H54 (cell line): ENCODE measurements at places on chromosomes 7 and 10.
A peak's percentile ranks its signal among the peaks of the same experiment; 100 is the strongest.

- DNase-seq = no peak
Measured at GRCh38 chr7:155962968-155963300, 150.7 kb upstream of the SHH start.

- DNase-seq = no peak
Measured at GRCh38 chr7:150914966-150915365, 62.6 kb downstream of the AOC1 start.

DNA sequence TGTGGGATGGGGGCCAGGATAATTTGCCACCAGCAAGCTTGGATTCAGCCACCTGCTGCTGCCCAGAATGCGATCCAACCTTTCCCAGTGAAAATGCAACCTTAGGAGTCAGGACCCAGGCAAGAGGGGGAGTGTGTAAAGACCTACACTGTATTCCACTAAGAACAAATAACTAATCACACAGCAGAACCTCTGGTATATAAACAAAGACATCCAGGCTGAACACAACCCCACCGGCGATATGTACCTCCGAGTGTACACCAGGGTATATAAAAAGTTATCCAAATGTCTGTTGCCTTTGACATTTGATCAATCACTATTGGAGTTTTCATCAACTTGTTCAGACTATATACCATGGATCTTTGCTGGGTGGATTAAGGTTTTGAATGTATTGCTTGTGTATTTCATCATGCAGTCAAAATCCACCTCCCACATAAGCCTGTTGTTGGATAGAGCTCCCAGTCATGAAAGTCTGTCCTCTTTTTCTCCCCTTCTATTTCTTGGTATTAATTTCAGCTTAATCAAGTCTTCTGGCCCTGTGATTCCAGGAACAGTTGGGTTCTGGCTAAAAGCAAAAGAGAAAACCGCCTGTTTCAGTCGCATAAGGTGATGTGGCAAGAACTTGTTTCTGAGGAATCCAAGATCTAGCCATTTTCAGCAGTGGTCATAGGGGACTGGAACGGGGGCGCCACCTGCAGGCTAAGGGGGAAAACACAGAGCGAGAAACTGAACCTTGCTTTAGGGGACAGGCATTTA lies 290.7 kb downstream of the CCDC3 start:
- DNase-seq = peak; percentile 37

DNA sequence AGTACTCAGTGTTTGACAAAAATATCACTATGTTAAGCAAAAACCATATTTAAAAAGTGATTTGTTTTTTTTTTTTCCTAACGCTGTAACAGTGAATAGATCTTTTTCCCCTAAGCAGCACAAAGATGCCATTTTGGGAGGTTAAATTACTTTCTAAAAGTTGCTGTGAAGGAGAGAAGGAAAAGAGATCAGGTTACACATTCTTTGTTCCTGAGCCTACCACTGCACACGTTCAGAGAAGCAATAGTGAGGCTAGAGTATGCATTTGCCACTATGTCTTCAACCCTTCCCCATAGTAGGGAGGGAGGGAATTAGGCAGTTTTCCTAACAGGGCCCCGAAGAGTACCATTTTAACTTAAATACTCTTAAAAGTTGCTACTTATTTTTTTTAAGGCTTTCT lies 38.9 kb downstream of the BMPR1A start:
- peak; percentile 59 for DNase-seq

DNA sequence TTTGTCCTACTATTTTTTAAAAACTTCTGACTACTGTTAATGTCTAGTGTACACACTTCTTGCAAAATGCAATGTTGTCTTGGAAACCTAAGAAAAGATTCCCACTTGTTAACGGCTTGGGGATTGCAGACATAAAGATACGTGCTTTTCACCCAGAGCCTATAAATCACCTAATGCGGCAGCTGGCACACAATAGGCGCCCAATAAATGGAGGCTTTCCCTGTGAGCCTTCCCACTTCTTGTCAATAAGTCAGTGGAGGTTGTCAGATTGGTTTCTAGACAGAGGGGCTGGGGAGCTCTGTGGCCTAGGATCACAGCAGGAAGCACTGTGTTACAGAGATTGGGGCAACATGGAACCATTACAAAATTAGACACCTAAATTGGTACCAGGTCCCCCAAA lies 74.7 kb downstream of the VSTM4 start:
- DNase-seq = no peak

- DNase-seq = no peak
Measured at GRCh38 chr7:147033641-147034040, 917.0 kb downstream of the CNTNAP2 start.

- DNase-seq = no peak
Measured at GRCh38 chr7:41832941-41833340, 130.1 kb upstream of the INHBA start.

- DNase-seq = no peak
Measured at GRCh38 chr10:65518379-65518778, 1407.5 kb upstream of the LRRTM3 start.

GRCh38 chr7:31758755-31759154 lies 71.7 kb downstream of the PPP1R17 start:
- DNase-seq = no peak

GRCh38 chr7:135335628-135336139 lies 102.0 kb downstream of the STRA8 start:
- peak; percentile 40 for DNase-seq

- no peak for DNase-seq
Measured at GRCh38 chr7:43630482-43630881, 47.6 kb downstream of the STK17A start.

DNA sequence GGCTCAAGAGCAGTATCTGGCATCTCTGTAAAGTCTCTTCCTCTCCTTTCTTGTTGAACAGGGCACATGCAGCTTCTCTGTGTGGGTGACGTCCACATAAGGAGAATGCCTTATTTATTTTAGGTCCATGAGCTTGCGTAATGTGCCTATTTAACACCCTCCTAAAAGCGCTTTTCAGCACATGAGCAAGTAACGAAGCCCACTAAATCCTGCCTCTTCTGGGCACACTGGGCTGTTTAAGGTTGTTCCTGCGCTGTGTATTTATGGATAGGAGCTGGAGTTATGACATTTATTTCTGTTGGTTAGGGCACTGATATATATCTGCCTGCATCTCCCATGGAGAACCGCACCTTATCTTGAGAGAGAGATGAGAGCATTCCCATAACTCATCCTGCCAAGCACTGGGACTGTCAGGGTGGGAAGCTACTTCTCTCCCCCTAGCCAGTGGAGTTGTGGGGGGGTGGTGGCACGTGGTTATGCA lies 76.1 kb downstream of the LRRC4 start:
- no peak for DNase-seq

DNA sequence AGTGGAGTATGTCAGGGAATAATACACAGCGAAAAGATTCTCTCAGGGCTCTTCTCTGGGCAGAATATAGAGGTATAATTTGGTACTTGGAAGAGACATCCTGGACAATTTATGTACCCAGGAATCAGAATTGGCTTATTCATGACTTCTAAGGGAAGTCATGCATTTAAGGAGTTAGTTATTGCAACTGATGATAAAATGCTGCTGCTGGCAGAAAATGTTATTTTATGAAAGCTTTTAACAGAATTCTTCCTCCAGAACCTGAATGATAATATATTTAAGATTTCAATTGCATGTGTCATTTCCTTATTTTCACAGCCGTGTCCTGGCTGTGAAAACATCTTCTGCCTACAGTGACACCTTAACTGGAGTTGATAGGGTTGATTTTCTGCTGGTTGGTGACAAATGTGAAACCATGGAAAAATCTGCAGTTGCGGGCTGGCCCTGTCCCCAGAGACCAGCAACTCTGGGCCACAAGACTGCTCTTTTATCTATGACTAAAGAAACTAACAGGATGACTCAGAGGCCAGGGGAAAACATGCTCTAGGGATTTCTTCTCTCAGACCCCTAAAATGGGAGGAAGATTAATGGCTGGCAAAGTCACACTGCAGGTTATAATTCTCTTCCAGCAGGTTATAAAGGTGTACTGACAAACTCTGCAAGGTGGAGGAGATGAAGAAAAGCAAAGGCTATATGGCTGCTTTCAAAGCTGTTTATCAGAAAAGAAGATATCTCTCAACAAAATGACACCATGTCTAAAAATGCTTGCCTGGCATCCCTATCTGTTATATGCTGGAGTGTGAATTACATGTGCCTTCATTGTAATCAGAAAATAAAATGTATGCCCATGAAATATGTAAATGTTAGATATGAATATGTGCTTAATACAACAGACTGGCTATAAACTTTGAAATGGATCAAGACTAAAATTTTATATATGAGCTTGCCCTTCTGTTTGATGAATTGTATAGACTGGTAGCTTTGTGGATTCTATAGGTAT lies 12.1 kb upstream of the TRUB1 start:
- DNase-seq = peak; percentile 7

DNA sequence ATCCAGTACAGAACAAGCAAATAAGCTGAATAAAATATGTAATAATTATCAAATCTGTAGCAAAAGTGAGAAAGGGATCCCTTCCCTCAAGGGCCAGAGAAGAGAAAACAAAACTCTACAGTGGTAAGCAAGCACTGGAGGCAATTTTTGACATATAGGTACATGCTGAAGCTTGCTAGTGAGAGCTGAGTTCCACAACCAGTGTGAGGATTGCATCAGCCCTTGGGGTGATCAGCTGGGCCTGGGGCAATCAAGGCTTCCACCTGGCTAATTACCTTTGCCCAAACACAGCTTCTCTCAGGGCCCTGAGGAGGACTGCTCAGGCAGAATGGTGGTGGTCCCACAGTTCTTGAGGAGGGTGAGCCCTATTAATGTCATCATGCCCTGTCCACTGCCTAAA lies 134.4 kb upstream of the DLX6 start:
- DNase-seq = no peak

GRCh38 chr10:65358565-65358964 lies 1567.3 kb upstream of the LRRTM3 start:
- DNase-seq = no peak

- no peak for DNase-seq
Measured at GRCh38 chr10:10676972-10677371, 340.7 kb upstream of the CELF2 start.

DNA sequence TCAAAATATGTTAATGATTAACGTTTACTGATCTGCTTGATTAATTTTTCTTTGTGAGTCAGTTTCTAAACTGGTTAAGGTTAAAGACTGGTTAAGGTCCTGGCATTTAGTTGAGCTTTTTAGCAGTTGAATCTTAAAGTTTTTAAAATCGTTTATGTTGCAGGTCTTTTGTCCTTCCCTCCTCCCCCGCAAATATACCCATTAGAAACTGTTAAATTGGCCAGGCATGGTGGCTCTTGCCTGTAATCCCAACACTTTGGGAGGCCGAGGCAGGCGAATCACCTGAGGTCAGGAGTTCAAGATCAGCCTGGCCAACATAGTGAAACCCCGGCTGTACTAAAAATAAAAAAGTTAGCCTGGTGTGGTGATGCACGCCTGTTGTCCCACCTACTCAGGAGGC lies 100.9 kb downstream of the PODXL start:
- DNase-seq = no peak

- DNase-seq = no peak
Measured at GRCh38 chr7:75635036-75635435, 103.7 kb downstream of the HIP1 start.

DNA sequence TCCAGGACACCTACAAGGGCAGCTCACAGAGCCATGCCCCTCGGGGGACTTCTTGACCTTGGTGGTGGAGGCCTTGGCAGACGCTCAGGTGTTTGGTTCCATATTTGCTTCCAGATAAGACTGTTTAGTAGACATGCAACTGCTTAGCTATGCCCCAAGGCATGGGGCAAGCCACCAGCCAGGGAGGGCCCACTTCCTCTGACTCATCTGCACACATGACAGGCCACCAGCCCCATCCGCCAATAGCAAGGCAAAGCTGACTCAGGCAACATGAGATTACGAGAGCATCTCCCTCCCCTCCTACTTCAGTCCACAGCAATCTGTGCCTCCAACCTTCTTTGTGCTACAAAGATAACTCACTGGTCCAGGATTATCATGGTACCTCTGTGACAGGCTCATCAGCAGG lies 54.9 kb downstream of the KCNMA1 start:
- peak; percentile 94 for DNase-seq

GRCh38 chr7:91692800-91693199 lies 187.7 kb downstream of the MTERF1 start:
- no peak for DNase-seq

GRCh38 chr7:99557196-99557607 lies 1.2 kb upstream of the ZNF655 start:
- no peak for DNase-seq

DNA sequence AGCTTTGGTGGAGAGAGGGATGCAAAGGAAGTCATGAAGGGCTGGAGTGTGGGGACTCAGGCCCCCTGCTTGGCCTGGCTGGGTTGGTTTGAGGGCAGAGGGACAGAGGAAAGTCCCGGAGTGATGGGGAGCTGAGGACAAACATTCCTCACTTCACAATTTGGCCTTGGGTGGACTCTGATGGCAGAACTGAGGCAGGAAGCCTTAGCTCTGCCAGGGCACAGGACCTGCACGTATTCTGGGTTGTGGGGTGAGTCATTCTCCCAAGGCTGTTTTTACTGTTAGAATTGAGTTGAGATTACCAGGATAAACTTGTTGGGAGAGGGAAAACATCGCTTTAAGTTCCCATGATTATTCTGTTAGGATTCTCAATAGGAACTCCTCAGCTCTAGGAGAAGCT lies 2.6 kb downstream of the GOLGA7B start:
- DNase-seq = no peak

- DNase-seq = no peak
Measured at GRCh38 chr7:130393101-130393561, 12.8 kb downstream of the CPA1 start.

- no peak for DNase-seq
Measured at GRCh38 chr7:105985229-105985628, 22.2 kb downstream of the CDHR3 start.

DNA sequence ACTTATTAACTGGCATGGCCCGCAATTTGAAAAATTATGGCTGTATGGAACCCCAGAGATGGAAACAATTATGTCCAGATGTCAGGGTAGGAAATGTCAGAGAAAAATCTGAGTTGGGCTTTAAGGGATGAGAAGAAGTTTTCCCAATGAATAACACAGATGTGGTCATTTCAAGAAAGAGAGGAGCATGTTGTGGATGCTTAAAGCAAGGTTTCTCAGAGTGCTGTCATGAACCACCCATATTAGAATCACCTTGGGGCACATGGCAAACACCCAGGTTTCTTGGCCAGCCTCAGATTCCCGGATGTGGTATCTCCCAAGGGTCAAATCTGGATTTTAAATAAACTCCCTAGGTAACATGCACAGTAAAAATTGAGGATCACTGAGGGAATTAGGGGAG lies 43.6 kb downstream of the LAMB4 start:
- DNase-seq = no peak

GRCh38 chr10:43674553-43675210 lies 26.0 kb upstream of the ZNF32 start:
- no peak for DNase-seq

- DNase-seq = peak; percentile 12
Measured at GRCh38 chr7:92835851-92836488, 403 bp downstream of the CDK6 start.

DNA sequence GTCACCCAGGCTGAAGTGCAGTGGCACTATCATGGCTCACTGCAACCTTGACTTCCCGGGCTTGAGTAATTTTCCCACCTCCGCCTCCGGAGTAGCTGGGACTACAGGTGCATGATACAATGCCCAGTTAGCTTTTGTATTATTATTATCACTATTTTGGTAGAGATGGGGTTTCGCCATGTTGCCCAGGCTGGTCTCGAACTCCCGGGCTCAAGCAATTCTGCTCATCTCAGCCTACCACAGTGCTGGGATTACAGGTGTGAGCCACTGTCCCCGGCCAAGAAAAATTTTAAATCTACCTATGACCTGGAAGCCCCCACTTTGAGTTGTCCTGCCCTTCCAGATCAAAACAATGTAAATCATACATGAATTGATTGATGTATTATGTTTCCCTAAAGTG lies 38.8 kb downstream of the CCDC6 start:
- no peak for DNase-seq

- DNase-seq = no peak
Measured at GRCh38 chr10:113356794-113357680, 195.8 kb upstream of the HABP2 start.
